Activated CD4-positive, alpha-beta T cell treated with anti-CD3 and anti-CD28 coated beads for 36 hours (primary cell): ENCODE measurements at places on chromosomes 12 and 14. TPM values are rescaled to one million over a fixed set of nuclear protein-coding genes. Genes with fewer than 3 reads are reported as not detected.

GRCh38 chr12:117255386-117255785 lies 65.1 kb upstream of the FBXO21 start:
- DNase-seq, result no peak

Gene SLC25A21
- not detected for total RNA-seq

DNA sequence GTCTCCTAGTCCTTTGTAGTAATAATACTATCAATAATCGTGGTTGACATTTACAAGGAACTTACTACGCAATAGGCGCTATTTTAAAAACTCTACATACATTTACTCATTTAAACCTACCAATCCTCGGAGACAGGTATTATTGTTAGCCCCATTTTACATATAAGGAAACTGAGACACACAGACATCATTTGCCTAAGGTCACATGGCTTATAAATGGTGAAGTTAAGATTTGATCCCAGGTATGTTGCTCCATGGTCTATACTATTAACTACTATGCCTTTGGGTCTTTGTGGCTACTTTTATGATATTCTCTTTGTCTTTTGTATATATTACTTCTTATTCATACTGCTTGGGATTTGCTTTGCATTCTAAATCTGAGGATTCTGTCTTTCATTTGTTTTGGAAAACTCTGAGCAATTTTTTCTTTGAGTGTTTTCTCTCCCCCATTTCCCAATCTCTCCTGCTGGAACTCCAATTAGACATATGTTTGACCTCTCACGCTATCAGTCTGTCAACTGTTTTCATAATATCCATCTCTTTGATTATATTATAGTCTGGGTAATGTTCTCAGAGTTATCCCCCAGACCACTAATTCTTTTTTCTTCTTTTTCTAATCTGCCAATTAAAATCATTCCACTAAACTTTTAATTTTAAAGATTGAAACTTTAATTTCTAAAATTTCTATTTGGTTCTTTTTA lies 10.9 kb downstream of the NT5DC3 start:
- DNase-seq, result no peak

DNA sequence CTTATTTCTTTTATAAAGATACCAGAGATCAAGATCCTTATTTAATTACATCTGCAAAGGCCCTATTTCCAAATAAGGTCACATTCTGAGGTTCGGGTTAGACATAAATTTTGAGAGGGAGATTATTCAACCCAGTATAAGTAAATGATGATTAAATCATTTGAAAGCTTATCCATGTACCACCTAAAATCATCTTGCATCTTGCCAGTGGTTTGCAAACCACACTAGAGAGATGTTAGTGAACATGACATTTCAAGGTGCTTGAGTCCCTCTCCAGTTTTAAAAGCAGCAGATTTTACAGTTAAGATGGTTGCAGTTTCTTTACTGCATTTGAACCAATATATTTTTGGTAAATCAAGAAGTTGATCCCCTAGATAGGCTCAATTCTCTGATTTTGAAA lies 49.9 kb upstream of the TMPO start:
- no peak for DNase-seq
